ENCODE measurements at places on chromosomes 12 and 14.

- DNase-seq, result no peak
These were observed 47.8 kb downstream of the RDH12 start for GRCh38 chr14:67749341-67750084.

- no peak for DNase-seq
These were observed 41.2 kb downstream of the DIO3 start for GRCh38 chr14:101602466-101602840.

- no peak for DNase-seq
These were observed 48.2 kb upstream of the ATP2B1 start for GRCh38 chr12:89756585-89757398.

GRCh38 chr14:58899317-58899713 is 261.6 kb downstream of the DACT1 start:
- DNase-seq, result no peak

DNA sequence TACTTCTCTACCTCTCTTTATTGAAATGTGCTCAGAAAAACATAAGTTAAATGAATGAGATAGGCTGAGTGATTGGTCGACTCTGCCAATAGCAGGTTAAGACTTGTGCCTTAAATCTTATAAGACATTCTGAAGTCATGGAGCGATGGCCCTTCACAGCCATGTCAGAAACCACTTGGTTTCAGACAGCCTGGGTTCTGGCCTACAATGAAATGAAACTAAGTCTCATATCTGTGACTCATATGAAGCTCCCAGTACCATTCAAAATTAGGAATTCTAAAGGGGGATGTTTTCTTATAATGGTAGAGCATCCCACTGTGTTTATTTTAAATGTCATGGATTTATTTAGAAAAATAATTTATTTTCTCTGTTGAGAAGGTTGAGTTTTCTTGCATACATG is 42.6 kb downstream of the PLXNC1 start:
- DNase-seq, result no peak

- DNase-seq, result no peak
These were observed 557.7 kb downstream of the FSCB start for GRCh38 chr14:43949400-43949799.

GRCh38 chr14:22505697-22506377 is 83.2 kb downstream of the DAD1 start:
- DNase-seq, result no peak

DNA sequence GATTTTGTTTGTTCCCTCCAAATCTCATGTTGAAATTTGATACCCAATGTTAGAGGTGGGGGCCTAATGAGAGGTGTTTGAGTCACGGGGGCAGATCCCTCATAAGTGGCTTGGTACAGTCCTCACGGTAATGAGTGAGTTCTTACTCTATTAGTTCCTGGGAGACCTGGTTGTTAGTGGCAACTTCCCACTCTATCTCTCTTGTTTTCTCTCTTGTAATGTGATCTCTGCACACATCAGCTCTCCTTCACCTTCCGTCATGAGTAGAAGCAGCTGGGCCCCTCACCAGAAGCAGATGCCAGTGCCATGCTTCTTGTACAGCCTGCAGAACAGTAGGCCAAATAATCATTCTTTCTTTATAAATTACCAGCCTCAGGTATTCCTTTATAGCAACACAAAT is 29.6 kb upstream of the KCNK10 start:
- DNase-seq, result no peak

DNA sequence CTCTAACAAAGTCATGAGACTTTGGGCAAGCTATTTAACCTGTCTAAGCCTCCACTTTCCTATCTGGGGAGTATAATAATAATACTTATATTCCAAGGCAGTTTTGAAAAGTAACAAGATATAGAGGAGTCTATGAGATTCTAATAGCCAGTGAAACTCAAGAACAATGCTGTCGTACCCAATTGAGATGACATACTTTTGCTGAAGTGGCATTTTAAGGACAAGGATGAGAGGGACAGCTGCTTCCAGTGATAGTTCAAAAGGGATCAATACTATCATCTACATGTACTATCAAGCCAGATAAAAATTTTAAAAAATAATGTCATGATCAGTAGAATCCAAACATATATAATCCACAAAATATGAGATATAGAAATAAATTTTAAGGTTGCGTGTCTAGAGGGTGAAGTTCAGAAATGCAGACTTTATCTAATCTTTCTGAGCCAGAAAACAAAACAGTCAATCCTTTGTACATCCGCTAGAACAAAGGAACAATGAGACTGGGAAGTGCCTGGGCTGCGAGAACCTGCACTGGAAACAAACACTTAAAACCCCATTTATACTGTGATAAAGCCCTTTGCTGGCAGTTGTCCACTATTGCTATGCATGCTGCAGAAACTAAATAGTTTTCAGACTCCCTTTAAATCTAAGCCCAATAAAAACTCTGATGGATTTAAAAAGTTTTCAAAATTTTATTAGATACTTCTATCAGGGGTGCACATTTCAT is 38.6 kb downstream of the PTPRB start:
- peak; percentile 38 for DNase-seq

- no peak for DNase-seq
These were observed 11.7 kb upstream of the OASL start for GRCh38 chr12:121050725-121051124.

GRCh38 chr12:62259631-62259992 is 592 bp upstream of the USP15 start:
- no peak for DNase-seq

GRCh38 chr14:100989924-100990323 is 86.4 kb upstream of the RTL1 start:
- DNase-seq, result no peak

- no peak for DNase-seq
These were observed 265.6 kb upstream of the RGS6 start for GRCh38 chr14:71666571-71667145.

- no peak for DNase-seq
These were observed 7.8 kb upstream of the TBPL2 start for GRCh38 chr14:55448141-55448614.

DNA sequence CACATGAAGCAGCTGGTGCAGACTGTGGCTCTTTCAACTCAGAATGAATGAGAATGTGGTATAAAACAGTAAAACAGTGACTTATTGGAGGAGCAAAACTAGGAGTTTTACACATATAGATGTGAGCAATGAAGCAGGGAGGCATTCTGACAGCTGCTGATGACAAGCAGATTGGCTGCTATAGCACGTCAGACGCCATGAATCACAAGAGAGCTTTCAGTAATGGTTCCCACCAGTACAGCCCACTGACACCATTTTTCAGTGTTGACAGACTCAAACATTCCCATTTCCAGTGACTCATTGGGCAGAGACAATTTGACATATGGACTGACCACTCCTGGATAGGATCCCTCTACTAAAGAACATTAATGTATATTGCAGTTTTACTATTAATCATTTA is 24.6 kb upstream of the FSCB start:
- no peak for DNase-seq

- DNase-seq, result no peak
These were observed 5.1 kb downstream of the TMEM179 start for GRCh38 chr14:104599446-104599845.

- no peak for DNase-seq
These were observed 100.9 kb upstream of the PRB2 start for GRCh38 chr12:11496157-11496851.

DNA sequence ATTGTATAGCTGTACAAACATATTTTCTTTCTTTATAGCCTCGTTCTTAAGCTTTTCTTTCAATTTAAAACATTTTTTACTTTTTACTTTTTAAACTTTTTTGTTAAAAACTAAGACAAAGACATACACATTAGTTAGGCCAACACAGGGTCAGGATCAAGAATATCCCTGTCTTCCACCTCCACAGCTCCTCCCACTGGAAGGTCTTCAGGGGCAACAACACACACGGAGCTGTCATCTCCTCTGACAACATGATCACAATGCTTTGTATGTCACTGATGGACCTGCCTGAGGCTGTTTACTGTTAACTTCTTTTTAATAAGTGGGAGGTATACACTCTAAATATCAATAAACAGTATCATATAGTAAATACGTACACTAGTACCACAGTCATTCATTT is 191.3 kb downstream of the SYT10 start:
- DNase-seq, result no peak

GRCh38 chr12:94187361-94187760 is 39.0 kb downstream of the PLXNC1 start:
- no peak for DNase-seq

DNA sequence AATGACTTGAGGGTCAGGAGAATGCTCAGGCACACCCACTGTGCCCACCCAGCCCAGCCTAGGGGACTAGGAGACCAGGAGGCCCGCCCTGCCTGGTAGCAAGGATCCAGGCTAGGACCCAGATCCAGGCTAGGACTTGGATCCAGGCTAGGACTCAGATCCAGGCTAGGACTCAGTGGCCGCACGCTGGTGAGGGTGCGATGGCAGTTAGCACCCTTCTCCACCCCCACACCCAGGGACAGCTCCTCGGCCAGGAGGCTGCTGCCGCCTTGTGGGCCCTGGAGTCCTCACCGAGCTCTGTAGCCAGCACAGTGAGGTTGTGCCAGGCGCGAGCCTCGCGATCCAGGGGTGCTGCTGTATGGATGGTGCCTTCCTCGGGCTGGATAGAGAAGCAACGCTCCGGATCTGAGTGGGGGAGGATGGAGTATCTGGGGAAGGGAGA is 5.1 kb downstream of the CDH24 start:
- DNase-seq, result no peak

GRCh38 chr12:121240484-121241101 is 30.7 kb downstream of the P2RX4 start:
- DNase-seq, result no peak

- DNase-seq, result no peak
These were observed 24.3 kb upstream of the HSP90AA1 start for GRCh38 chr14:102111101-102111500.

GRCh38 chr14:92792885-92793284 is 1.2 kb upstream of the GOLGA5 start:
- DNase-seq, result no peak

- DNase-seq, result no peak
These were observed 1069.0 kb downstream of the FSCB start for GRCh38 chr14:43438056-43438455.

GRCh38 chr14:50766338-50766886 is 64.5 kb downstream of the NIN start:
- DNase-seq, result no peak

DNA sequence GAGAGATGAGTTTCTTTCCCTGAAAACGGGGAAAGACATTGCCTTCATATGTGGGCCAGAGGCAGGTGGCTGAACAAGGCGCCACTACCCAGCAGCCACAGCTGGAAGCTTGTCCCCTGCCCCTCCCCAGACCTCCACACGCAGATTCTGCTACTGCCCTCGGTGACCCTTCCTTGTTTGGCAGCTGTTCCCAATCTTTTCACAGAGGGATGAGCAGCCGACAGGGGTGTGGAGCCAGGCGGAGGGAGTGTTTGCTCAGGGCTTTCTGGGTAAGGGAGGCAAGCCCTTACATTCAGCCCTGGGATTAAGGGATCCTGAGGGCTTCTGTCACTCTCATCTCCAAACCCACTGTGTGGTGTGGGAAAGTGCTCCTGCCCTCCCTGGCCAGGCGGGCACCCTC is 4.5 kb upstream of the KRT4 start:
- no peak for DNase-seq

DNA sequence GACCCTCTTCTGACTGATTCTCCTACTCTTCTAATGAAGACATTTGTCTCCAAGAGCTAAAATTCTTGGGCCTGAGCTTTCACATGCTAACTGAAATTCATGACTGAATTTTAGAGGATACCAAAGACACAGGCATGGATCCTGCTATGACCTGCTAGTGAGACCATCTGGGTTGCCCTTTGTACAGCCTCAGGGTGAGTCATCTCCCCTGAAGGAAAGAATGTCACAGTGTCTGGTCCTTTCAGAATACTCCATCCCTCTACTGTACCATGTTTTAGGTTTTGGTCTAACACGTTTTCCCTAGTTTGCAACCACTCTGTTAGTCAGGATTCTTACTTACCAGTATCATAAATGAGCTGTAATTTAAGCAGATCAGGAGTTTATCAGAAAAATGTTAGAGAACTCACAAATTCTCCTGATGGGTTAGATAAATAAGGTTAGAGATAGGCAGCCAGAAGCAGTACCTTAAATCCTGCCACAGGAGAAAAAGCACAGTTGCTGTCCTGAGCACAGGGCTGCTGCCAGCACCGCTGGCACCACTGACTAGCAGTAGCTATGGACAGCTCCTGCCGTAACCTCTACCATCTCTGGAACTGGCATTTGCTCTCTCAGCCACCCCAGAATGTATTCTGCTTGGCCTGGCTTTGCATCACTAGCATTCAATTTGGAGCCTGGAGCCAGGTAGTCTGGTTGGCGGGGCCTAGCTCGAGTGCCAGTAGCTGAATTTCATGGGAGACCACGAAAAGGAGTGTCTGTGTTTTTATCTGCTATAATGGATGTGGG is 127.6 kb downstream of the ANO6 start:
- no peak for DNase-seq

DNA sequence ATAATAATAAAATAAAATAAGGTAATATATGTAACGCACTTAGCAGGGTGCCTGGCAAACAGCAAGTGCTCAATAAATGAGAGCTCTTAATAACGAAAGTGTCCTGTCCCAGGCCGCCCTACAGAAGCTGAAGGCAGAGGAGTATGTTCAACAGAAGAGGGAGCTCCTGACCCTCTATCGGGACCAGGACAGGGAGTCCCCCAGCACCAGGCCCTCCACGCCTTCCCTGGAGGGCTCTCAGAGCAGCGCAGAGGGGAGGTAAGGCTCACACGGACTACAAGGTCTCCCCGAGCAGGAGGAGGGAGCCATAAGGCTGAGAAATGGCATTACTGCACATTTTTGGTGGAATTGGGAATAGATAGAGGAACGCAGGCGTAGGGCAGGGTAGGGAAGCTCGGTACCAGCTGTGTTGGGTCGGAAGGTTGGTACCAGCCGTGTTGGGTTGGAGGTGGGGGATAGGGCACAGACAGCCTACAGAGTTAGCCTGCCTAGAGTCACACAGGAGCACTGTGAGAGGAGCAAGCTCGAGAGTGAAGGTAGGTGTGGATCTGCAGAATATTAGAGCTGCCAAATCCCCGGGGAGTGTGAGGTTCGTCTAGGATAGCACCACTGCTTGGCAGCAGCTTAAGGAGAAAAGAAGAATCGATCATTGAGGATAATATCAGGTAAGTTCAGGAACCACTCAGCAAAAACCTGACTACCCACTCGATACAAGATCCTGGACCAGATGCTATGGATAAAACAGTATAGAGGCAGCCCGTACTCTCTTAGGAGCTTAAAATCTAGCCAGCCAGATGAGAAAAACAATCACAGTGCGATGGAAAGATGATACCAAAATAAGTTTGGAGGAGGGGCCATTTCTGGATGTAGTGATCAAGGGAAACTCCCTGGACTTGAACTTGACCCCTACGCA is 15.3 kb downstream of the TNFRSF1A start:
- peak; percentile 44 for DNase-seq
